GDM1 (cell line): ENCODE measurements at places on chromosomes 4 and X.

DNA sequence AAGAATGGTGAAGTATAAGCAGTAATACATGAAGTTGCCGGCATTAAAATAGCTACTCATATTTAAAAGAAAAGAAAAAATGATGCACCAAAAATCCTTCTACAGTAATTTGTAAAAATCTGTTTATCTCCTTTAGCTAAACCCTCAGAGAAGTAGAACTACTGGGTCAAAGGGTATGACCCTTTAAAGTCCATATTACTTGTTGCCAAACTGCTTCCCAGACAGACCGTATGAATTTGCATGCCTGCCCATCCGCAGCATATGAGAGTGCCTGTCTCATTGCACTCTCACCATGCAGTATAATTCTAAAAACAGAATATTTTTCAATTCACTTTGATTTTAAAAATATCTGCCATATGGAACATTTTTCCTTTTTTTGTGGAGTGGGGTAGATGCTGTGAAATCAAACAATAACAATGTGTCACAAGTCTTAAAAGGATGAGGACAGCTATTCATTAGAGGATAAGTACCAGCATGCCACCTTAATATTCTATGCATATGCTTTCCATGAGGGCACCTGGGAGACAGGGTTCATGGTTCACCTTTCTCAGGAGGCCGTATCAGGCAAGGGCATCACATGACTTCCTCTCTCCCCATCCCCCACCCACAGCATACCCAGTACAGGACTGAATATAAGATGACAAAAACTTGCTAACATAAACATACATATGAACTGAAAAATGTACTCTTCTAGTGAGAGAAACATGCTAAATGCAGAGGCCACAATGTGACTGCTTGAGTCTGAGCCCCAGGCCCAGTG is 17.8 kb downstream of the ZDHHC9 start:
- no peak for DNase-seq

DNA sequence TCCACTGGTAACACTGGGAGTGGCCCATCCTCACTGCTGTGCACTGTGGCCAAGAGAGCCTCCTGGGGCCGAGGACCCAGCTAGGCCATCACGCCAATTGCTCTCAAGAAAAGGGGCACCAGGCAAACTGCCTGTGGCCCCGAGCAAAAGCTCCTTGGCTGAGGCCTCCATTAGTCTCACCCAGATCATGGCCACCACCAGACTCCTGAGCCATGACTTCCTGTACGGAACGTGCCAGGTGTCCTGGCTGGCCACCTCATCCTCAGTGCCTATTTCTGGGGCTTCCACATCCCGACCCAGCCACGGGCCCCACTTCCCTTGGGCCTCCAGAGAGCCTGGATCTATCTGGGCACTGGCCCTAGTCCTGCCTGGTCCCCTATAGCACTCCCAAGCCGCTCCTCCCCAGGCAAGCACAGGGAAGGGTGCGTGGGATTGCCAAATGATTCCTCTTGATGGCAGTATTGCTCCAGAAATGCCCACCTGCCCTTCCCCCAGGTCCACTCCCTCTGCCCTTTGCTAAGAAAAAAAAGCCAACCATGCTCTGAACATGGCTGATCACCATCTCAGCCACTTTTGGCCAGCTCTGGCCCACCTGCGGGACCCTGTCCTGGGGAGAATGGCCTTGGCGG is 212.6 kb upstream of the AGTR2 start:
- DNase-seq = peak; percentile 17

DNA sequence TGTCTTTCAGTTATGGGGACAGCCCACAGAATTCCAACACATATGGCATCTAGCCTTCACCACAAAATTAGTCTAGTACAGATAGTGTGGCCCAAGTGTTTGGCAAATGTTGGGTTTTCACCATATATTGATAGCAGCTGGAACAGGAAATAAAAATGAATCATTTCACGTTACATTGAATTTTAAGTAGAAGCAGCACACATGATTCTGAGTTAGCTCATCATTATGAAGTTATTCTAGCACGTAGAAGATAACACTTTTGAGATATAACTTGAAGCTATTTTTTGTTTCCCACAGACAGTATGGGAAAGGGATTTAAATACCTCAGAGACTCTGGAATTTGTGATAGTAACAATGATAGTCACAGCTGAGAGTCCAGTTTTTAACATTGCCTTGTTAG is 118.7 kb downstream of the FAT4 start:
- DNase-seq = no peak

GRCh38 chr4:36222702-36223101 is 21.6 kb downstream of the ARAP2 start:
- no peak for DNase-seq

GRCh38 chr4:173013232-173013930 is 155.2 kb upstream of the GALNT7 start:
- no peak for DNase-seq

DNA sequence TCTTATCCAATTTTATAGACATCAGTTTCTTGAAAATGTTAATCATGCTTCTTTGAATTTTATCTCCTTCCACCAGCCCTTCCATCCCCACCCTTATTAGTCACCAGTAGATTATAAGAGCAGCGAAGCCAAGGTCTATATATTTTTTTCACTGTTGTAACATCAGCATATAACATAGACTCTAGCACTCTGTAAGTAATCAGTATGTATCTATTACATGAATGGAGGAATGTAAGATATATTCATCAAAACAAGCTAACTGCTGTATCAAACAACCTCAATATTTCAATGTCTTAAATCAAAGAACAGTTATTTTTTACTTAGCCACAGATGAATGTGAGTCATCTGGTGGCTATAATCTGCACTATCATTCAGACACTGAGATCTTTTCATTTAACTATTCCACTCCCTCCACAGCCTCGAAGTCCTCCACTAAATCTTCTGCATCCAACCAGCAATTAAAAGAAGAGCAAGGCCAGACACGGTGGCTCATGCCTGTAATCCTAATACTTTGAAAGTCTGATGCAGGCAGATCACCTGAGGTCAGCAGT is 178.9 kb downstream of the CENPC start:
- no peak for DNase-seq

- DNase-seq = no peak
Observed at GRCh38 chrX:10938365-10938923, 172.7 kb upstream of the HCCS start.

GRCh38 chrX:136847874-136848273 is 32.7 kb downstream of the RBMX start:
- no peak for DNase-seq
